ENCODE measurements at places on chromosomes 16 and 17.

DNA sequence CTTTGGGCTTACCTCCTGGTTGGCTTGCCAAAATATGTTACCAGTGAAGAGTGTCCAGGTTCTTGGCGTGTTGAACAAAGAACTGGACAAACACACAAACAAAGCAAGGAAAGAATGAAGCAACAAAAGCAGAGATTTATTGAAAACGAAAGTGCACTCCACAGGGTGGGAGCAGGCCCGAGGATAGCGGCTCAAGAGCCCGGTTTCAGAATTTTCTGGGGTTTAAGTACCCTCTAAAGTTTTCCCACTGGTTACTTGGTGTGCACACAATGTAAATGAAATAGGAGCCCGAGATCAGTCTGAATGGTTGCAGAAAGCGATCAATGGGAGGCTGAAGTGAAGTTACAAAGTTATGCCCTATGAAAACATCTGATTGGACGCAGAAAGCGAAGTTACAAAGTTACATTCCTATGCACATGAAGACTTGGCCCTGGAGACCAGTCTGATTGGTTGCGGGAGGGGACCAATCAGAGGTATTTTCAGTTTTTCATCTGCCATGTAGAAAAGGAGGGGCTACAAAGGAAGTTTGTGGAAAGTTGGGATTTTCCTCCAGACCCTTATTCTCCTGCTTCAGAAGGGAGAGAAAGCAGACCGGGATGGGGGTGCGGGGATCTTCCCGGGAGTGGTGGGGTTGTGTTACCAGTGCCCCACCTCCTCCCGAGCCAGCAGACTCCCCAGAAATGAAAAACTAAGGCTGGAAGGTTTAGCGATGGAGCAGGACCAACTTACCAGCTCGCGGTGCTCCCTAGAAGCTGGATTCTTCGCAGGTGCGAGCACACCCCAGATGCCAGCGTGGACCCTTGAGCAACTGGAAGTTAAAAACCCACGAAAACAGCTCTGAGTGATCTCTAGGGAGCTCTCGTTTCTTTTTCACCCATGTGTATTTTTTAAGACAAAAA, at the start of gene SLFN12:
Gene SLFN12 (minus strand): TSS at position 325 of the 899 bp plus-strand sequence. CDS start 9,472 bp downstream, outside the sequence.
- peak; percentile 46 for DNase-seq

GRCh38 chr17:4497101-4497824, 1.4 kb upstream of the SPNS2 start:
- DNase-seq: no peak

DNA sequence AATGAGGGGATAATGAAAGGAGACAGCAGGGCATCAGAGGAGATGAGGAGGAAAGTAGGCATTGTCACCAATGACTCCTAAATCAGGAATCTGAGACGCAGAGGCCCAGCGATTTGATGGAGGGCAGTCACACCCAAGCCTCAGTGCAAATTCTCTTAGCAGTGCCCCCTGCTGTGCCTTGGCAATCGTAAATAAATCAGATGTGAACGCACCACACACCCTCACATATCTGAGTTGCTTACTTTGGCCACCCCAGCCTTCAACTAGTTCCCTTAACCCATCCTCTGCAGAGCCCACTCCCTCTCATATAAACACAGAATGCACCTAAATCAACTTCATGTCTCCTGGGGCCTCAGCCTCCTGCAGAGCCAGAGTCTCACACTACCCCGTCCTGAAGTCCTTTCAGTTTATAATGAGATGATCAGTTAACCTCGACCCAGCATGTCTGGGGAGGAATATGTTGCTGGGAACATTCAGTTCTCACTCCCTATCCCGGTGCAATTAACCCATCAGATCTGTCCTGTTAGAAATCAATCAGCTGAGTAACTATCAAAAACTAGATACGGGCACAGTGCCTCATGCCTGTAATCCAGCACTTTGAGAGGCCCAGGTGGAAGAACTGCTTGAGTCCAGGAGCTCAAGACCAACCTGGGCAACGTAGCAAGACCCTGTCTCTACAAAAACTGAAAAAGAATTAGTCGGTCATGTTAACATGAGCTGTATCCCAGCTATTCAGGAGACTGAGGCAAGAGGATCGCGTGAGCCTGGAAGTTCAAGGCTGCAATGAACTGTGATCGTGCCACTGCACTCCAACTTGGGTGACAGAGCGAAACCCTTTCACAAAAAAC, 78.4 kb downstream of the SLC39A11 start:
- DNase-seq: no peak

DNA sequence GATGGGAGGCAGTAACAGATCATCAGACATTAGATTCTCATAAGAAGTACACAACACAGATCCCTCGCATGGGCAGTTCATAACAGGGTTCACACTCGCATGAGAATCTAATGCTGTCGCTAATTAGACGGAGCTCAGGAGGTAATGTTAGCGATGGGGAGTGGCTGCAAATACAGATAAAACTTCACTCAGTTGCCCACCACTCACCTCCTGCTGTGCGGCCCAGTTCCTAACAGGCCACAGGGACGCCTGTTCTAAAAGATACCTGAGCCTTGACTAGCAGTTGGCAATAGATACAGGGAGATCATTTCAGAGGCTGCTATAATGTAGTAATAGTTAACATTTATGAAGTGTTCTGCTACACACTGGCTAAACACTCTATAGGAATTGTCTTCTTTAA, 4.9 kb downstream of the PTRH2 start:
- DNase-seq: no peak

DNA sequence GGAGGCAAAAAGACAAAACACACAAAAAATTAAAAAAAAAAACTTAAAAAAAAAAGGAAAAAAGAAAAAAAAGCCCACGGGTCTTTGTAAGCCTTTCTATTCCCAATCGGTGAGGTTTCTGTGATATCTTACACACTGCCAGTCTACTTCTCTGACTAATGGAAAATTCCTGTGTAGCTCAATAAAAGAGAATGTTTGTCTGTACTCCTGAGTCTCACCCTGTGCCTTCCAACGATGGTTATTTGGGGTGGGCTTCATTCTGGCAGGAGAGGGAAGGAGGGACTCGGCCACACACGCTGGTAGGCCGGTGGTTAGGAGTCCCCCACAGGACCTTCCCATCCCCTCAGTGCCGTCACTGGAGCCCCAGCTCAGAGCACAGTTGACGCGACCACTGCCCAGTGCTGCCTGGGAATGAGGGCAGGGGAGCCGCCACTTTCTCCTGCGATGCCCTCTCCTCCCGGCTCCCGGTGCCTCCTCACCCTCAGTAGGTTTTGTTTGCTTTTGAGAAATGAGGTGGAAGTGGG, 68.0 kb downstream of the AMFR start:
- no peak for DNase-seq

DNA sequence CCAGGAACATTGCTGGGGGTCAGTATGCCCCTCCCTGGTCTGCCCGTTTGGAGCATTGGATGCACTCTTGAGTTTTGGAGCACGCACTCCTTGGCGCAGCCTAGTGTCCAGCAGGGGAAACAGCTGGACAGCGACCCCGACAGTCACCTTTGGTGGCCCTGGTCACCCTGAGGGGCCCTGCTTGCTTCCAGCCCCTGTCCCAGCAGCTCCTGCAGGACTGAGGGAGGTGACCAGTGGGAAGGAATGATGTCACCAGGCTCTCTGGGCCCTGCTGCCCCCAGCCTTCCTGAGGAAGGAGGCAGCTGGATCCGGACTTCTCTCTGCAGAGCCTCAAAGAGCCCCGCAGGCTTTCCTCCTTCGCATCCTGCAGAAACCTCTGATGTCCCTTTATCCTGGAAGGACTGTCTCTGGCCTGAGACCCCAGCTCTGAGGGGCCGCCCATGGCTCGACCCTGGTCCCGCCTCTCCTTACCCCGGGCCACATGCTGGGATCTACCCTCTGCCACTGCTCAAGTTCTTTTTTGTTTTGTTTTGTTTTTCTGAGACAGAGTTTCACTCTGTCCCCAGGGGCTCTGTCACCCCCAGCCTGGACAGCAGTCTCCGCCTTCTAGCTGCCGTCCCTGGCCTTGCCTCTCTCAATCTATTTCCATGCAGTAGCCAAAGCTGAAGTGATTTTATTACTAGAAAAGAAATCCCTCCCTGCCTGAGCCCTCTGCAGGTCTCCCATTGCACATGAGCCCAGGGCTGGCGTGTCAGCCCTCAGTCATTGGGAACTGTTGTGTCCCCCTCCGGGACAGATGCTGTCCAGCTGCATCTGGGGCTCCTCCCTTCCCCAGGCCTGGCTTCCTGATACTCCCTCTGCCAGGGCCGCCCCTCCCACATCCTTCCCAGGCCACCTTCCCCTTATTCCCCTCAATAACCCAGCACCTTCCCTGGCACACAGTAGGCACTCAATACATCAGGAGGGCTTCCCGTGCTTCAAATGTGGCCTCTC, 11.6 kb downstream of the ZSCAN10 start:
- DNase-seq: no peak

- no peak for DNase-seq
Measured at GRCh38 chr17:44007346-44008204, 3.2 kb downstream of the NAGS start.

DNA sequence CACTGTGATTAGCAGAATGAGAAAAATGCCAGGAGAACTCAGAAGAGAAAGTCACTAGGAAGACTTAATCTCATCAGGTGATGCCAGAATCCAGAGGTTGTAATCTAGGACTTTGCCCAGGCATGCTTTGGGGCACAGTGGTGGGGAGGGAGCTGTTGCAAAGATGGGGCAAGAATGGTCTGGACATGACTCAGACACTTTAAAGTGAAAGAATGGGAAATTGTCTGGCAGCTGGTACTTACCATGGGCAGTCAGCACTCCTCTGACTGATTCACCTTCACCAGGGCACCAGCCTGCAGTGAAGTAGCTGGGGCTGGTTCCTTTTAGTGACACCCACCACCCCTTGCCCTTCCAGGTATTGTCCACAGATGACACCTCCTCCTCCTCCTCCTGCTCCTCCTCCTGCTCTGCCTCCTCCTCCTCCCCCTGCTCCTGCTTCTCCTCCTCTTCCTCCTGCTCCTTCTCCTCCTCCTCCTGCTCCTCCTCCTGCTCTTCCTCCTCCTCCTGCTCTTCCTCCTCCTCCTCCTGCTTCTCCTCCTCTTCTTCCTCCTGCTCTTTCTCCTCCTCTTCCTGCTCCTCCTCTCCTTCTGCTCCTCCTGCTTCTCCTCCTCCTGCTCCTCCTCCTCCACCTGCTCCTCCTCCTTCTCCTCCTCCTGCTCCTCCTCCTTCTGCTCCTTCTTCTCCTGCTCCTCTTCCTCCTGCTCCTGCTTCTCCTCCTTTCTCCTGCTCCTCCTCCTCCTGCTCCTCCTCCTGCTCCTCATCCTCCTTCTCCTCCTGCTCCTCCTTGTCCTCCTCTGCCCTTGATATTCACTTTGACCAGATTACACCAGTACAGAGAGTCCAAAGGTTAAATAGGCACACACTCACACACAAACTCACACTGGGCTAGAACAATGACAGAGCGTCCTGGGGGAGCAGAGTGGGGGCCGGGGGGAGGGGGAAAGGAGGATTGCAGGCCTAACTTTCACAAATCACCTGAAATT, at the start of gene CHD9NB:
Gene CHD9NB (minus strand): TSS at position 379 of the 983 bp plus-strand sequence. CDS start 8,739 bp downstream, outside the sequence.
- DNase-seq: no peak

DNA sequence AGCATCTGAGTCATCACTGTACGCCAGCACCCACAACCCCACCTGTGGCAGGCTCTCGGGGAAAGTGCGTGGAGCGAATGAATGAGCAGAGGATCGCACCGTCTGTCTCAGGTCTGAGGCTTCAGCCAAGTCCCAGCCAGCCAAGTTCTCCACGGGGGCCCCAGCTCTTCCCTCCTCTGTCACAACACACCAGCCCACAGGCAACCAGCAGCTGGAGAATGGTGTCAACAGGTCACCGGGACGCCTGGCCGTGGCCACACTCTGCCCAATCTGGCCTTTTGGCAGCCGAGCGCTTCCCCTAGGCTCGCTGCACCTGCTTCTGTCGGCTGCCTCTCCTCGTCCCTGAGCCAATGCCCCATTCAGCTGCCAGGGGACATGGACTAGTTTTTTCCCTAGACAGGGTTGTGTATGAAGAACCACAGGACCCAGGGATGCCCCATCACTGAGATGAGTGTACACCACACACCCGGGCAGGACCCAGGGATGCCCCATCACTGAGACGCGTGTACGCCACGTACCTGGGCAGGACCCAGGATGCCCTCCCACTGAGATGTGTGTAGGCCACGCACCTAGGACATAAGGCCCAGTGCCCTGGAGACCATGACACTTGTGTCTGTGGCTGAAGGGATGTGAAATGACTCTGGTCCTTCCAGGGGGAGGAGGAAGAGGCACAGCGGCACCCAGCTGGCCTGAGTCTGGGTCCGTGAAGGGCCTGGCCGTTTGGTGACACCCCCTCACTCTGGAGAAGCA, 52.8 kb downstream of the ABR start:
- DNase-seq: no peak

DNA sequence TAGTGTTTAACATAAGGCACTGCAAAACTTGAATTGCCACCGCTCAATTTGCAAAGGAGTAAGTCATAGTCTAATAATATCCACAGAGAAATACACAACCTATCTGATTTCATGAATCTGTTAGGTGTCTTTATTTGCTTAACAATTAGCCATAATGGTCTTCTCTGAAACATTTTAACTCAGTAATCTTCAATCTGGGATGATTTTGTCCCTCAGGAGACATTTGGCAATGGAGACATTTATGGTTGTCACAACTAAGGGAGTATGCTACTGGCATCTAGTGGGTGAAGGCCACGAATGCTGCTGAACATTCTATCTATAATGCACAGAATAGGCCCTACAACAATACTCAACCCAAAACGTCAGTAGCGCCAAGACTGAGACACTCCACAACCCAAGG, 4.3 kb downstream of the UBE2G1 start:
- no peak for DNase-seq

- DNase-seq: no peak
Measured at GRCh38 chr17:64413513-64413912, 22.9 kb upstream of the PECAM1 start.

DNA sequence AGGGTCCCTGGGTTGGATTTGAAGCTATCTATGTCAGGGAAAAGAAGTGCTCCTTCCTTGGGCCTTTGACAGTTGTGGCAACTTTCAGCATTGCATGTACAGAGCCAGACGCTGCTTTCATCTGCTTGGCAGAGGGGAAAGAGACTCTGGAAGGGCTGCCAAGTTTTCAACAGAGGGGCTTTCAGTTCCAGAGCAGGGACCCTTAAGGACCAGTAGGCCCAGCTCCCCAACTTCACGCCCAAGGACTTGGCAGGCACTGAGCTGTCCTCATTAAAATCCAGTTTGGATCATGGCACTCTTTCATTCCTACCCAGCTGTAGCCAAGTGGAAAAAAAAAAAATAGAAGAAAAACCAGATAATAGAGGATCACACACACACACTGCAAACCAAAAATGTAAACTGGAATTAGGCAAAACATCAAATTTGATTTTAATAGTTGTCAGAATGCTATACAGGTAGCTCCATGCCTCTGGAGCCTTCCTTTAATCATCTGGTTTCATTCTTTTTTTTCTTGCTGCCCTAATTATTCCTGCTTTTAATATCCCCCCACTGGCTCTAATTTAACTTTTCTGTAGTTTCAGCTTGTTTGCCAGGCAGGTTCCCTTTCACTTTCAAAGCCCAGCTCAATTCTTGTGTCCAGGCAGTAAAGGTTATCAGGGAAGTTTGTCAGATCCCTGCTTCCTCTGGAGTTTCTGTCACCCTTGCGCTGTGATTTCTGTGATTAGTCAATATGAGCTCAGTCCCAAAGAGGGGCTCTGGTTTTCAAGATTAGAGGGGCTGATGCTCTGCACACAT, 702.6 kb upstream of the CDH8 start:
- no peak for DNase-seq

- DNase-seq: no peak
Measured at GRCh38 chr17:50072130-50072529, 16.2 kb downstream of the ITGA3 start.
